Activated effector memory CD4-positive, alpha-beta T cell treated with anti-CD3 and anti-CD28 coated beads, Interleukin-2, amount 50 U/mL, for 16 hours (primary cell): ENCODE measurements at places on chromosomes 4 and X.
A peak's percentile ranks its signal among the peaks of the same experiment; 100 is the strongest.

GRCh38 chr4:26822546-26822945 lies 38.1 kb upstream of the STIM2 start:
- no peak for DNase-seq

DNA sequence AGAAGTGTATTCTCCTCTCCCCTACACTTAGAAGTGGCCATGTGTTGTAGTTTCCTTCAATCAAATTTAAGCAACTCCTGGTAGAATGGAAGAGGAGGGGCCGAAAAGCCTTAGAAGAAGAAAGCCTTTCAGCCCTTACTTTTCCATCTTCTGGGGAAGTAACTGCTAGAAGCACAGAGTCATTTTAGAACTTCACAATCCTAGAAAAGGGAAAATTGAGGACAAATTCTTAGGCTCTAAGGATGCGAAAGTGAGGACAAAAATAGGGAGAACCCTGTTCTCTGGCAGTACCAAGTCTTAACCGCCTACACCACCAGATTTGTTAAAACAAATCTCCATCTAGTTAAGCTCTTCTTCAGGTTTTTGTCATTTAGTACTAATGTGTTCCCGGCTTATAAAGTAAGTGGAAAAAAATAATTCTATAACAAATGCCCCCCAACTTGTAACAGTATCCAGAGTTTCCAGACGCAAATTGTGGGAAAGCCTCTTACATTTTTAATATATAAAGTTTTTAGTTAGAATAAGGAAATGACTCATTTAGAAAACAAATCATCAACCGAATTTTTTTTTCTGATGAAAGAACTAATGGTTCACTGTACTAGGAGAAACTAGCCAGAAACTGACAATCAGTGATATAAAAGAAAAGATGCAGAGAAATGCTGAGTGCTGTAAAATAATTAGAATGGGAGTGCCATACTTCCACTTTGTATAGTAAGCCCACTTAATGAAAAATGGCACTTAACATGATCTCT lies 76.0 kb downstream of the ARAP2 start:
- no peak for DNase-seq

DNA sequence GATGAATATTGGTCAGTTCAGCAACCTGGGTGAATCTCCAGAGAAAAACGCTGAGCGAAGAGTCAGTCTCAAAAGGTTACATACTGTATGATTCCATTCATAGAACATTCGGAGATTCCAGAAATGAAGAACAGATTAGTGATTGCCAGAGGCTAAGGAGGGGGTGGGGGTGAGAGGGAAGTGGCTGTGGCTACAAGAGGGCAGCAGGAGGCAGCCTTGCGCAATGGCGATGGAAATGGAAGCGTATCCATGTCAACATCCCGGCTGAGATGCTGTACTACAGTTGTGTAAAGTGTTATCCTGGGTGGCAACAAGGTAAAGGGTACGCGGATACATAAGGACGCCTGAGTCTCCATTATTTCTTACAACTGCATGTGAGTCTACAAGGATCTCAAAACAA lies 18.0 kb downstream of the LYAR start:
- DNase-seq = no peak

GRCh38 chr4:20017070-20017776 lies 234.5 kb upstream of the SLIT2 start:
- DNase-seq = no peak

- peak; percentile 79 for DNase-seq
Measured at GRCh38 chrX:9885150-9885549, 82.0 kb upstream of the CLDN34 start.

DNA sequence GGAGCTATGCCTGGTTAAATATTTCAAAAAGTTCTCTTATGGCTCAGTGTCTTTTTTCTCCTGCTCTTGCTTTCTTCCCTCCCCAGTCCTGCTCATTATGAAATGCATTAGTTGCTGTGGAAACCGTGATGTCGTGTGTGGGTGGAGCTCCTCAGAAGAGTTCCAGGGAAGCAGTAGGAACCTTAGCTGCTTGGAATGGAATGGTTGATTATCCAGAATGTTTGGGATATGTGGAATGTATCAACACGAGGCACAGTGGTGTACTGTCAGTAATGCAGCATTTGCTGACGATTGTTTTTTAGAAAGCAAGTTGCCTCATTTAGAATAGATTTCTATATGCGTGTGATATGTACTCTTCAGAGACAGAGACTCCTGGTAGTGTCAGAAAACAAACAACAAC lies 333.2 kb downstream of the ARHGAP10 start:
- DNase-seq = no peak
